ENCODE measurements at places on chromosomes 7 and 10.

GRCh38 chr7:20593501-20593900, 22.0 kb upstream of the ABCB5 start:
- DNase-seq = no peak

- DNase-seq = no peak
These were observed 41.9 kb downstream of the ADAMTS14 start for GRCh38 chr10:70714245-70714644.

DNA sequence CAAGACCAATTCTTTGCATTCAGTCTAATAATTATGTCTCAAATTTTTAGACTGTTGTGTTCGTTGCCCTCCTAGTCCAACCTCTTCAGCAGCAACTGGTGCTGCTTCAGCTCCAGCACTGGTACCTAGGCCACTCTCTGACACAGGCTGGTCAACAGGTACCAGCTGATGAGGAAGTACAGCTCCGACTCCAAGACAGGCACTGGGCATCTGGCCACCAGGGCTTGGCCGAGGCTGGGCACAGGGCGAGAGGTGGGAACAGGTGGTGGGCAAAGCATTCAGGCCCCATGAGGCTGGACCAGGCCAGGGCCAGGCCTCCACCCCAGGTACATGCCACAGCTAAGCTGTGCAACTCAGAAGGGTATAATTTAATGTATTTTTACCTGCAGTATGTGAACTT, 151.5 kb upstream of the AGR3 start:
- DNase-seq = no peak

- DNase-seq = no peak
These were observed 12.2 kb upstream of the CPA1 start for GRCh38 chr7:130367836-130368746.

DNA sequence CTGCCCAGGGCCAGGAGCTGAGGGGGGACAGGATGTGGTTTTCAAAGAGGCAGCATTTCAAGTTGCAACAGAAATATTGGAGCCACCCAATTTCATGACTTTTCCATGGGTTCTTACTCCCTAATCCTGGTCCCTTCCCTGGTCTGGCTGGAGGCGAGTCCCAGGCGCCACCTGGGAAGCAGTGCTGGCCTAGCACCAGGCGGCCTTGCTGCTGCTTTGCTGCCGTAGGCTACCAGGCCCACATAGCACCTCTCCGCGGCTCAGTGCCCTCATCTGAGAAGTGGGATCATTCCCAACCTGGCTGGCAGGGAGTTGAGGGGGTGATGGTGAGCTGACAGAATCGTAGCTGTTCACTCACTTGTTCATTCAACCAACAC, 33.7 kb downstream of the ZMIZ1 start:
- DNase-seq = no peak

- DNase-seq = no peak
These were observed 12.6 kb downstream of the PDGFA start for GRCh38 chr7:506921-507622.

All from stimulated activated CD8-positive, alpha-beta memory T cell treated with anti-CD3 and anti-CD28 coated beads, Interleukin-4, amount 100 ng/mL, for 1 hour (primary cell).